HCT116 (cell line): ENCODE measurements at places on chromosomes 5 and 9. TPM values are rescaled to one million over a fixed set of nuclear protein-coding genes. Genes with fewer than 3 reads are reported as not detected.

SAXO1 gene
- not detected for total RNA-seq

GRCh38 chr9:127448112-127448805 is 2.9 kb downstream of the RPL12 start:
- H3K4me1 ChIP-seq: peaks cover 60% of the 10 kb centered on the region
- no peak overlapping the region for H3K4me3 ChIP-seq

- no peak overlapping the region for H3K27ac ChIP-seq
- H3K4me1 ChIP-seq: no peaks in the 10 kb centered on the region
- no peak overlapping the region for H3K4me3 ChIP-seq
- no peaks in the 10 kb centered on the region for H3K36me3 ChIP-seq
- H3K27me3 ChIP-seq: peaks cover 65% of the 10 kb centered on the region
Measured at GRCh38 chr5:137101544-137101943, 397.6 kb downstream of the SPOCK1 start.

DNA sequence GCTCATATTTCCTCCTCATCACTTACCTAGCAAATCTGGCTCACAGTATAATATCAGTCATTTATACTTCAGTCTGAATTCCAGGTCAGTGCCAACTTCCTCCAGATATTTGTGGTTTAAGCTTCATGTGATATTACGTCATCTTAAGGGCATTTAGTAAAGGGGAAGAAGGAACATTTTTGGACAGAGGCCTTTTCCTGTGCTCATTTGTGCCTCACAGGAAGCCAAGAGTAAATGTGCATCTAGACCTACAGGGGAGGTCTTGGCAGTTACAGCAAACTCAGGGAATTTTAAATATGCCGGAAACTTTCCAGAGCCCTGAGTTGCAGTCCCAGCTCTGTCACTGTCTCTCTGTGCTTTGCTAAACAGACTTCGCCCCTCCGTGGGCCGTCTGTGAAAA is 12.3 kb upstream of the KCNIP1 start:
- no peaks in the 10 kb centered on the region for H3K36me3 ChIP-seq
- peaks cover 3% of the 10 kb centered on the region; the same call in 1 of the 2 replicates for H3K4me1 ChIP-seq
- no peak overlapping the region for H3K27ac ChIP-seq
- DNase-seq: no peak

FAM153A gene
- not detected for total RNA-seq

DNA sequence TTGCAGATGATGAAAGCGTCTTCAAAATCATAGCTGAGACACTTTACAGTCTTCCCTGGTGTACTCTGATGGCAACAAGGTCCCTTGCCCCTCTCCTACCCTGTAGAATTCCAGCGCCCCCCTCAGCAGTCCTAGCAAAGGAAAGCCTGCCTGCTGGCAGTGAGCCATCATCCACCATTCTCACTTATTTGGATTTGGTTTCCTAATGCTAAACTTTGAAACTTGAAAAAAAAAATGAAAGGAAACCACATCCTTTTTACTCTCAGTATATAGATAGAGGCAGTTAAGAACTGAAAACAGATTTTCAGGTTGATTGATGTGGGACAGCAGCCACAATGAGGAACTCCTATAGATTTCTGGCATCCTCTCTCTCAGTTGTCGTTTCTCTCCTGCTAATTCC is at the start of gene GZMA:
GZMA (plus strand) TSS at position 299 of the 400 bp plus-strand sequence; CDS start at position 336, 37 bp downstream.
- H3K4me1 ChIP-seq: no peaks in the 10 kb centered on the region
- no peak within 1 kb of the TSS for H3K4me3 ChIP-seq
- H3K27me3 ChIP-seq: peaks cover 14% of the 10 kb centered on the region; the same call in 1 of the 2 replicates

DNA sequence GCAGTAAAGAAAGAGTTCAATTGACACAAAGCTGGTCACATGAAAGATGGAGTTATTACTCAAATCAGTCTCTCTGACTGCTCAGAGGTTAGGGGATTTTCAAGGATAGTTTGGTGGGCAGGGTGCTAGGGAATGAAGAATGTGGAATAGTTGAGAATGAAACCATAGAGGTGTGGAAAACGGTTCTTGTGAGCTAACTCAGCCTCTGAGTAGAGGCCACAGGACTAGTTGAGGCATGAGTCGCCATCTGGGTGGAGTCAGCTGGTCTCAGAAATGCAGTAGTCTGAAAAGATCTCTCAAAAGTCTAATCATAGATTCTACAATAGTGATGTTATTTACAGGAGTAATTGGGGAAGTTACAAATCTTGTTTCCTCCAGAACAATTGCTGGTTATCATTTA is 178.9 kb upstream of the SPEF2 start:
- no peak for DNase-seq
- H3K27me3 ChIP-seq: peaks cover 6% of the 10 kb centered on the region; the same call in 1 of the 2 replicates
- H3K4me3 ChIP-seq: no peak overlapping the region
- no peaks in the 10 kb centered on the region for H3K36me3 ChIP-seq
- no peaks in the 10 kb centered on the region for H3K4me1 ChIP-seq

ZNF879 gene
- total RNA-seq: not detected
